ENCODE measurements at places on chromosomes 4 and X.

DNA sequence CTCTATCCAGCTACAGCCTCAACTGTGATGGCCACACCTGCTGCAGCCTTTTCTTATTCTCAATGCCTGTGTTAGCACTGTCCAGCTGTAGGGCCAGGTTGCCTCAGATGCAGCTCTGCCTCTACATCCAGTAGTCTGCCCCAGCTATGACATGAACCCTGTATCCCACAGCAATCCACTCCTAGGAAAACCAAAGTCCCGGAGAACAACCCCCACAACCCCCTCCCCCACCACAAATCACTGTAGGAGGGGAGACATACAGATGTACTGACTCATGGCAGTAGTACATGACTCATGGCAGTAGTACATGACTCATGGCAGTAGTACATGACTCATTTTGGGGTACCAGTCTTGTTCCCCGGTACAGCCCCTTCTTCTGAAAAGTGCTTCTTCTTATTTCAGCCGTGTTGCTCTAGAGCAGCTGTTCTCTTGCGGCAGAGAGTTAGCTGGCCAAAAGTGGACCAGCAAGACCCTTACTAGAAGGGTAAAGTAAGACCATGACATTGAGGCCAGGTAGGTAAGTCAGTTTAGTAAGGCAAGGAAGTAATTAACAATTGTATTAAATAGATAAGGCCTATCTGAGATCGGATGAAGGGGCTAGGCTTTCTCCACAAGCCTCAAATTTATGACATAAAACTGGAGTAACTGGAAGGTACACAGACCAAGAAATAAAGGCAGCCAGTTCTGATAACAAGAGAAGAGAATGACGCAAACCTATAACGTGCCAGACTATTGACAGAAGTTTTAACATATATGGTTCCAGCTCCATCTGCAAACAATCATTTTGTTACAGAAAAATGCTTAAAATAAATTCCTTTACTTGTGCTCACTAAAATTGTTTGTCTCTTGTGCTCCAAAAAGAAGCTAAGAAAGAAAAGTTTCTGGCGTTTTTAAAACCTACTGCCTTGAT is 221.4 kb downstream of the TACR3 start:
- DNase-seq = no peak

GRCh38 chrX:15849555-15849954 is 5.1 kb downstream of the AP1S2 start:
- DNase-seq = no peak

- DNase-seq = no peak
Observed at GRCh38 chr4:151143162-151143561, 43.7 kb downstream of the RPS3A start.

DNA sequence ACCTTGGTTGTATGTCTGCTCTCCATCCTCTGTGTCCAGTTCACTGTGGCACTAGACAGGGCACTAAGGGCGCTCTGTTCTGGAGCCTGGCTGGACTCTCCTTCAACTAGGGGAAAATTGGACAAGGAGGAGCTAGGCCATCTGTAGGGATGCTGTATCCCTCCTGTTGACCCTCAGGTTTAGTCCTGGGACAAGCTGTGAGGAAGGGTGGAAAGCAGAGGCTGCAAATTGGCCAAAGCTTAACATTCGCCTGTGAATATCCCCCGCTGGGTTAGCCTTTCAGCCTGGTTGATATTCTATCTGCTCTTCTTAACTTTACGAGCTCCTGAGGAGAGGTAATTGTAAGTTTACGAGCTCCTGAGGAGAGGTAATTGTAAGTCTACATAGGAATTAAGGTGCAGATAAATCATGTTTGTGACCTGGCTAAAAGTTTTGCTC is 64.4 kb upstream of the ENPEP start:
- no peak for DNase-seq

DNA sequence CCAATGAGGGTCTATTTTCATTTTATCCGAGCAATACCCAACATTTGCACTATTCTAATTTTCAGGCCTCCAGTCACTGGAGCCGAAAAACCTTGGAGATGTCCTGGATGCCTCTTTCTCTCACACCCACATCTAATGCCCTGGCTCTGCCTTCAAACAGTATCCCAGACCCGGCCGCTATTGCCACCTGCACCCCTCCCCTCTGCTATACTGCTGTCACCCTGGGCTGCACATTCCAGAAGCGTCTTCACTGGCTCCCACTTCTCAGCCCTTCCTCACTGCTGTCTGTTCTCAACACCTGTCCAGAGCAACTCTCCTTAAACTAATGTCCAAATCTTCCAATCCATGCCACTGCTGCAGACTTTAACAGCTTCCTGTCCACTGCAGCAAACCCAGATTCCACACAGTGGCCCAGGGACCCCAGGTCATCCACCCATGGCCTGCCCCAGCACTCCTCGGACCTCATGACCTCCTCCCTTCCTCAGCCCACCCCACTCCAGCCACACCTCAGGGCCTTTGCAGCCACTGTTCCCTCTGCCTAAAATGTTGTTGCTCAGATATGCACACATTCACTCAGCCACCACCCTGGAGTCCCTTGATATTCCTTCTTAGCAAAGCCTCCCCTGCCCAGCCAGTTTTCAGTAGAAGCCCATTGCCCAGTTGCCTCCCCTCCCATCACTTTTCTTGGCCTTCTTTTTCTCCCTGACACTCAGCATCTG is 30.5 kb upstream of the PPP2R2C start:
- DNase-seq = no peak
